Hypothalamus (tissue), 51 donors: ENCODE measurements at places on chromosomes 2 and 18.

- no peak for DNase-seq
These were observed 116.7 kb upstream of the NPAS2 start for GRCh38 chr2:100703213-100703612.

- no peak for DNase-seq
These were observed 142.4 kb downstream of the MREG start for GRCh38 chr2:215870986-215871385.

- no peak for DNase-seq
These were observed 316.5 kb downstream of the CCDC178 start for GRCh38 chr18:33123862-33124518.

DNA sequence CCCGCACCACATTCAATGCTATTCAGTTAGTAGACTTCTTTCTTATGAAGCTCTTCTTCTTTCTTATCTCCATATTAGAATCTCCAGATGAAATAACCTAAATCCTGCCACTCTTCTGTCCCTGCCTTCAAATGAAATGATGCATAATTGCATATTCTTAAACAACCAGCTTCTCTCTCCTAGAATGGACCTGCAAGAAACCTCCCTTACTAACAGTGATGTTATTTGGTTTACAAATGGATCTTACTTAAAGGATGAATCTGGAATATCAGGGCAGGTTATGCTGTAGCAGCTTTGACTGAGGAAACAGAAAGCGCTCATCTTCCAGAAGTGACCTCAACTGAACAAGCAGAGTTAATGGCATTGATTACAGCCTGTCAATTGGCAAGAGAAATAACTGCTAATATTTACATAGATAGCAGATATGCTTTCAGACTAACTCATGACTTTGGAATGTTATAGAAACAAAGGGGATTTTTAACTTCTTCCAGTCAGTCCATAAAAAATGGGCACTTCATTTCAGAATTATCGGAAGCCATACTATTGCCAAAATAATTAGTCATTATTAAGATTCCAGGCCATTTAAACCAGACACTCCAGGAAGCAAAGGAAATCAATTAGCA, 755.7 kb upstream of the HS6ST1 start:
- DNase-seq, result no peak

DNA sequence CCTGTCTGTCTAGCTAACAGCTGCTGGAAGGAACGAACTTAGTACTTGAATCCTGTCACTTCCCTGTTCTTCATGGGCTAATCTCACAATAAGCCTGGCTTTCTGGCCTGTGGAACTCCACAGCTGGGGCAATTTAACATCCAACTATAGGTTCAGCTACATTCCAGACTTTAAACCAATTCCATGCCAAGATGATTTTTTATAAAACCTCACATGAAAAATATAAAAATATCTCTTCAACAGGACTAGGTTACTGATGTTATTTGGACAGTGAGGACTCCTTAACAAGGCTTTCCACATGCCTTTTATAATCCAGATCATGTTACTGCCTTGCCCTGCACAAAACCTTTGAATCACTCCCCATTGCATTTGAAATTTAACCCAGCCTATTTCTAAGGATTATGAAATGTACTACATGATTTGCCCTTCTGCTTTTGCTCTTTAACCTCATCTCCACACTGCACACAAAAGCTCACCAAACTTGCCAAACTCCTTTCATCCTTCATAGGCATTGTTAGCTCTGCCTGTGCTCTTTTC, 863.2 kb upstream of the CHAC2 start:
- no peak for DNase-seq

GRCh38 chr2:140529706-140530105, 1601.1 kb downstream of the LRP1B start:
- DNase-seq, result no peak

DNA sequence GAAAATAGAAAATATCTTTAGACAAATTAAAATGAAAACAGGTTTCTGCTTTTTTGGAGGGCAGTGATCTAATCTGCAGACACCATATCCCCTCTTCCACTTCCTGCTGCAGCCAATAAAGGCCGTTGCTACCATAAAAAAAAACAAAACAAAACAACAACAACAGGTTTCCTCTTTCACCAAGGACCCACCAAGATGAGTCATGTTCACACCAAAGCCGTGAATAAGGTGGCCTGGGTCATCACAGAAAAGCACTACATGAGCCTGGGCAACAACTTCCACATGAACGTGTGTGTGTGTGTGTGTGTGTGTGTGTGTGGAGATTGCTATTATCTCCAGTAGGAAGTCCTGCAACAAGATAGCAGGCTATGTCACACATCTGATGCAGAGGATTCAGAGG, 24.8 kb upstream of the TFCP2L1 start:
- DNase-seq, result no peak

DNA sequence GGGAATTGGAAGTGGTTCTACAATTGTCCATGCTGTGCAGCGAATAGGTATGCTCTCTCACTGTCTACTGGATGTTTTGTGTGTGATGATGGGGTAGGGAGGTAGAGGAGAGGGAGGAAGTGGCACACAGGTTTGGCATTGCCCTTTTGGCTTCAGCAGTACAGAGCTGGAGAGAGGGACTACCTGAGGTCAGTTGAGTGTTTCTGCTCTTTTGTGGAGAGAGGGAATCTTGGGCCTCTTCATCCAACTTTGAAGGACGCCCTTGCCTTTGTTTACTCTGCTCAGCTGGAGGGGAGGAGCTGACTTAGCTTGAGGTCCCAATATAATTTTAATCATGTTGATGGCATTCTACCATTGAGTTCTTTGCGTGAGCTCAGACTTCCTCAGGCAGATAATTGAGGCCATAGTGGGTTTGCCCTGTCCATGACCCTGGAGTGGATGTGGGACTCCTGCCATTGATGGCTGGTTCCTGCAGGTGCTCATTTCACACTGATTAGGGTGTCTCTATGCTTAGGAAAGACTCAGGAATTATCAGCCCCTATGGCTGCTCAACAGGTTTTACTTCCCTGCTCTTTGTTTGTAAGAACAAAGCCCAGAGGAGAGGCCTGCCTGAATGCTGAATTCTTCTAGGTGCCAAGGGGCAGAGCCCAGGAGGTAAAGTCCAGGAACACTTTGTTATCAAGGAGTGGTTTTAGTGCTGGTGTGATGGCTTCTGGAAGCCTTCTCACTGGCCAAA, 7.2 kb downstream of the RPIA start:
- no peak for DNase-seq

DNA sequence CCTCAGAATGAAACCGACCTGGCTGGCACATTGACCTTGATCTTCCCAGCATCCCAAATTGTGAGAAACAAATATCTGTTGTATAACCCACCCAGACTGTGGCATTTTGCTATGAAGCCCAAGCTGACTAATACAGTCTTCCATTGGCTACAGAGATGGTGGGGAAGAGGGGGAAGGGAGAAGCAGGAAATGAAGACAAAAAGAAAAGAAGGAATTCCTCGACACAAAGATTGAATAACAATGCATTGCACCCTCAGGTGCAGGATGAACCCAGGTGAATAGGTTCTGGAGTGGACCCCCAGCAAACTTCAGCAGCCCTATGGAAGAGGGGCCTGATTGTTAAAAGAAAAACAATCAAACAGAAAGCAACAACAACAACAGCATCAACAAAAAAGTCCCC, 270.7 kb downstream of the FSIP2 start:
- DNase-seq, result no peak

DNA sequence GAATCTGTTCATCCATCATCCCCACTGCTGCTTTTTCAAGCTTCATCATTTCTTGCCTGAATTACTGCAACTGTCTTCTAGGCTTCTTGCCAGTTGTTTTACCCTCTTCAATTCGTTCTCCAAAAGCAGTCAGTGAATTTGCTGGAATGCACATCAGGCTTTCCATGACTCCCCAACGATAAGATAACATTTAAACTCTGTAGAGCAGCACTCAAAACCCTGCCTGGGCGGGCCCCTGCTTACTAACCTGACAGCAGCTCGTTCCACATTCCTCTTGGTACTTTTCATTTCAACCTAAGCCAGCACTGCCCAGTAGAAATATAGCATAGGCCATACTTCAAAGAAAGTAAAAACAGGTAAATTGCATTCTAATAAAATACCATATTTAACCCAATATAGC, 342.9 kb downstream of the SUCLG1 start:
- no peak for DNase-seq

- DNase-seq, result no peak
These were observed 13.2 kb downstream of the SH2D6 start for GRCh38 chr2:85431570-85432205.
